ENCODE measurements at places on chromosomes 4 and X.

DNA sequence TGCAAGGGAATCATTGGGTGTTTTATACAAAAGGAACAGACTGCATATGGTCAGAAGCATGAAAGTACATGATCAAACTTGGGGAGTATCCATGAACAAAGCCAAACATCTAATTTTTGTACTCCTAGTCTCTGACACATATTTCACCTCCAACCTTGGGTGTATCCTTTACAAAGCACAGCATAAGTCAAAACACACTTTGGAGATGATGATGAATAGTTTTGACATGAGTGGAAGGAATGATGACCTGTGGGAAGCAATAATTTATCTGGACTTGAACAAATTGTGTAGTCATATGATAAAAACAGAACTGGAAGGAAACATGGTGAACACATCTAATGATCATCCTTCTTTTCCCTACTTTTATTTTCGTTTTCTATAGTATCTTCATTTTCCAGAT, 108.7 kb upstream of the PLS3 start:
- no peak for DNase-seq

DNA sequence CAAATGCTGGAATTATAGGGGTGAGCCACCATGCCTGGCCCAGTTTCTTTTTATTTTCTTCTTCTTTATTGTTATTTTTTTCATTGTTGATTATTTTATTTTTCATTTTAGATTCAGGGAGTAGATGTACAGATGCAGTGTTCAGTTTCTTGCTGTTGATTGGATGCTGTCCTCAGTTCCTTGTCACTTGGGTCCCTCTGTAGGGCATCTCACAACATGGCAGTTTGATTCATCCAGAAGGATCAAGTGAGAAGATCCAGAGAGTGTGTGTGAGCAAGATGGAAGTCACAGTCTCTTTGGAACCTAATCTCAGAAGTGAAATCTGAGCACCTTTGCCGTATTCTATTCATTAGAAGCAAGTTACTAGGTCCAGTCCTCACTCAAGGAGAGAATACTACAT, 20.9 kb downstream of the HMGB3 start:
- no peak for DNase-seq

GRCh38 chr4:150332086-150332485, 249.9 kb upstream of the MAB21L2 start:
- no peak for DNase-seq

DNA sequence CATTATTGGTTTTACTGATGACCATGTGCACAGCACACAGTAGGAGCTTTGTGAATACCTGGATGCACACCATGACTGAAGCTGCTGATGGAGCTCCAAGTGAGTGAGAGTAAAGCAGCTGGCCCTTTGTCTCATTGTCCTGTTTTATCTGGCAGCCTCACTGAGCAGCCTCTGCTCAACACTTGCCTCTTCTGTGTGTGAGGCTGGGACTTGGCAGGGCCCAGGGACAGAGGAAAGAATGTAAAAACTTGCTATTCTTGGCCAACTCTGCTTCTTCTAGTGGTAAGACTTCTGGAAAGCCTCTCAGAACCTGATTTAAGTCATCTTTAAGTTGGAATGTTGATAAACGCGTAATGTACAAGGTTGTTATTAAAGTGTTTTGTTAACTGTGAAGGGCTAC, 61.4 kb downstream of the BEX1 start:
- no peak for DNase-seq

GRCh38 chr4:80295826-80296225, 29.4 kb downstream of the FGF5 start:
- no peak for DNase-seq

DNA sequence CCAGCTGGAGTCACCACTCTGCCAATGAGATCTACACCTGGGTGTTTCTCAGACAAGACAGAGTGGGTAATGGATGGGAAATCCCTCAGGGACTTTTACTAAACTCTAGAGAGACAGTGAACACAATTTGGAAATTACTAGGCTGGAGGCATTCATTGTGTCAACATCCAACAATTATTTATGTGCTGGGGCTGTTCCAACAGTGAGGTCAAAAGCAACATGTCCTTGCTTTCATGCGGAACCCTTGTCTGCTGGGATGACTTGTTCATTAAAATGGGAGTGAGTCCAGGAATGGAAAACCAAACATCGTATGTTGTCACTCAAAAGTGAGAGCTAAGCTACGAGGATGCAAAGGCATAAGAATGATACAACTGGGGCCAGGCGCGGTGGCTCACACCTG, 54.0 kb downstream of the DRD5 start:
- no peak for DNase-seq

DNA sequence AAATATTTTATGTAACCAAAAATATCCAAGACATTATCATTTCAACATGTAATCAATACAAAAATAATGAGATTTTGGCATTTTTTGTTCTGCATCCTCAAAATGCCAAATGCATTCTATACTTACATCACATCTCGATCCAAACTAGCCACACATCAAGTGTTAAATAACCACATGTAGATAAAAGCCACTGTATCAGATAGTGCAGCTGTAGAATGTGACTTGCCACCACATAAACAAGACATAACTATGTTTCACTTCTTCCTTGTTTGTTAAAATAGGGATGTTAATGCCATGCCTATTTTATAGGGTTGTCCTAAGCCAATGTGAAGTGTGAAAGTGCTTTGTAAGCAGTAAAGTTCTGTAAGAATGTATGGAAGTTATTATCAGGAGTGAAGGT, 20.9 kb downstream of the INTS6L start:
- no peak for DNase-seq

GRCh38 chrX:71366674-71367256, 608 bp downstream of the TAF1 start:
- DNase-seq, result no peak

DNA sequence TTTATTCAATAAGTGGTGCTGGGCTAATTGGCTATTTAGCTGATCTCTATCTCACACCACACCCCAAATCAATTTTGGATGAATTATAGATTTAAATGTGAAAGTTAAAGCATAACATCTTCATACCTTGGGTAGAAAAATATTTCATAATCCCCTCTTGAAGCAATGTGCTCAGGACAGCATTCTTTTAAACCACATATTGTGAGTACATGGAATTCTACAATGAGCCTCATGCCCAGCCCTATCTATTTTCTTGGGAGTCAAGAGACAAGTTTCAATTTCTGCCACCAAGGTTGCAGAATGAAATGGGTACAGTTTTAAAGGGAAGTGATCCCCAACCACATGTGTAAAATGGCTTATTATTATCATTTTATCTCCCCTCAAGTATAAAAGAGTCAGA, 30.6 kb upstream of the GPRIN3 start:
- no peak for DNase-seq

DNA sequence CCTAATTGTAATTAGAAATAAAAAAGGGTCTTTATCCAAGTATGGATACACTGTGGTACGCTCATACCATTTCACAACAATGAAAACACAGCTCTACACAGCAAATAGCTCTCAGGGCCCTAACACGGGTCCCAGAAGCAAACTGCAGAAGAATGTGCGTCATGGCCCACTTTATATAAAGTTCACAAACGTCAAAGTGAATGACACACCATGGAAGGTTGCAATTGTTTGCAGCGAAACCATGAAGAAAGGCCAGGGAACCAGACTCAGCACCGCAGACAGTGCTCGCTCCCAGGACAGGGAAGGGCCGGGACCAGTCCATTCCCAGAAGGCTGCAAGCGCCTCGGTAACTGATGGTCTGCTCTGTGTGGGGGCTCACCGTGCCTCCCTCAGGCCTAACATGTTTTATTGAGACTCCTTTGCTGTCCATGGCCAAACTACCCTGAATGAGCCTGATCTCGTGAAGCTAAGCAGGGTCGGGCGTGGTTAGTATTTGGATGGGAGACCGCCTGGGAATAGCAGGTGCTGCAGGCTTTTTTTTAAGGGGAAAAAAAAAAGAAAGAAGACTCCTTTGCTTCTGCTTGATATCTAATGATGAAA, 47.8 kb downstream of the ACOX3 start:
- no peak for DNase-seq

GRCh38 chr4:105541420-105541819, 11.0 kb upstream of the ARHGEF38 start:
- DNase-seq, result no peak

DNA sequence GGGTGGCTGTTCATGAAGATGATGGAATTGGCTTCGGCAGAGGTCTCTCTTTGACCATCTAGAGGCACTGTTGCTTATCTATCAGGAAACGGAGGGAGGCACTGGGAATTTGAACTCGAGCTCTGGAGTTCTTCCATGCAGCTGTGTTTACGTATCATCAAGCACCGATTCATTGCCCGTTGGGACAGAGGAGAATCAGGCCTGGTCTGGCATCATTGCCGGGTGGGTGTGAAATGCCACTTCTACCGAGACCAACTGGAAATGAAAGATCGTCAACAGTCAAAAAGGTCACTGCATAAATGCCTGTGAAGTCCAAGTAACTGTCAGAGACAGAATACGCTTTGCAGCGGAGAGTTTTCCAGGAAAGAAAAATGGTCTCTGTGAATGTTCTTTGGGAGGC, 166.9 kb downstream of the ASMT start:
- no peak for DNase-seq

- DNase-seq, result no peak
These were observed 290.9 kb upstream of the TACR3 start for GRCh38 chr4:104010722-104011121.

GRCh38 chr4:81466841-81467671, 4.7 kb downstream of the RASGEF1B start:
- no peak for DNase-seq

GRCh38 chrX:130120321-130120731, 10.0 kb upstream of the ELF4 start:
- DNase-seq, result no peak

GRCh38 chrX:10622197-10622596, 1.8 kb upstream of the MID1 start:
- DNase-seq, result no peak

GRCh38 chrX:72048510-72049455, 82.9 kb downstream of the RTL5 start:
- DNase-seq, result no peak

DNA sequence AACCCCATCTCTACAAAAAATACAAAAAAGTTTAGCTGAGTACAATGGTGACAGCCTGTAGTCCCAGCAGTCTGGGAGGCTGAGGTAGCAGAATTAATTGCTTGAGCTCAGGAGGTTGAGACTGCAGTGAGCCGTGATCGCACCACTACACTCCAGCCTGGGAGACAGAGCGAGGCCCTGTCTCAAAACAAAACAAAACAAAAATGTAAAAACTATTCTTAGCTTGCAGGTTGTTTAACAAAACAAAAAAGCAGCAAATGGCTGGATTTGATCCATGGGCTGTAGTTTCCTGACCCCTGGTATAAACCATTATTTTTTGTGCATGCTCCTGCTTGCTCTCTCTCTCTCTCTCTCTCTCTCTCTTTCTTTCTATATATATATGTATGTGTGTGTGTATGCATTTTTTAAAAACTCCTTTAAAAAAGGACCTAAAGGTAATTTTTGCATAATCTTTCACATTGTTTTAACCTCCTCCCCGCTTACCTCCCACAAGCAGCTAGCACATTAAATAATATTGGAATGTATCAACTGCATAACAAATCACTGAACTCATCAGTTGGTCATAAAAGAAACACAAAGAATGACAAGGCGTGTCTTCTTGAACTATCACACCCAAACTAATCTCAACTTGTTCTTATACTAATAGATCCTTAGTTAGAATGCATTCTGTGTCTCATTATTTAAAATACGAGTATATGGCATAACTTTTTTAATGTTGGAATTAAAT, 4.8 kb downstream of the AREG start:
- no peak for DNase-seq

DNA sequence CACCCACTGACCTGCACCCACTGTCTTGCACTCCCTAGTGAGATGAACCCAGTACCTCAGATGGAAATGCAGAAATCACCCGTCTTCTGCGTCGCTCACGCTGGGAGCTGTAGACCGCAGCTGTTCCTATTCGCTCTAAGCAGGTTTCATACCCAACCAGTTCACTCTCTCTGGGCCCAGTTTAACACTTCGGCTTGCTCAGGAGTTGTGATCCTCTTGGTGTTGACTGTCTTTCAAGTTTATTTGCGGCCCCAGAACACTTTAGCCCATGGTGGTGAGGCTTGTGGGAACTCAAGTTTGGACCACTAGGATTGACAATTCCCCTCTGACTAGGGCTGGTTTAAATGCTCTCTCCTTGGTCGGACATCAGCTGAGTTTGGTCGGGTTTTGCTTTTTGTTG, 147.0 kb downstream of the DACH2 start:
- no peak for DNase-seq

- DNase-seq, result no peak
These were observed 112.3 kb downstream of the NYX start for GRCh38 chrX:41559235-41560052.

- no peak for DNase-seq
These were observed 211.9 kb upstream of the EOLA2 start for GRCh38 chrX:150150076-150150779.

GRCh38 chr4:152660526-152660925, 19.3 kb downstream of the TMEM154 start:
- no peak for DNase-seq

DNA sequence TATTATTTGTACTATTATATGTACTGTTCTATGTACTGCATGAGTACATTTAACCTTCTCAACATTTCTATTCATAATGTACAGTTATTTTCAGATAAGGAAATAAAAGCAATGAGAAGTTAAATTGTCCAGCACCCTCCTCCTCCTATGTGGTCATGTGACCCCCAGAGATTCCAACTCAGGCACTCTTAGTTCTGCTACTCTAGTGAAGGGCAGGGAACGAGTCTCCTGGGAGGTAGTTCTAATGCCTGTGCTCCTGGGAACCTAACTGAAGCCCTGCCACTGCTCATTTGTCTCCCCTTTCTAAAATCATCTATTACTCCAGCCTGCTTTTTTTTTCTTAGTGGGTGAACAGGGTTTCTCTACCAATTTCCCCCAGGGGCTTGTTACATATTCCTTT, 105.9 kb upstream of the GPRIN3 start:
- DNase-seq, result no peak

DNA sequence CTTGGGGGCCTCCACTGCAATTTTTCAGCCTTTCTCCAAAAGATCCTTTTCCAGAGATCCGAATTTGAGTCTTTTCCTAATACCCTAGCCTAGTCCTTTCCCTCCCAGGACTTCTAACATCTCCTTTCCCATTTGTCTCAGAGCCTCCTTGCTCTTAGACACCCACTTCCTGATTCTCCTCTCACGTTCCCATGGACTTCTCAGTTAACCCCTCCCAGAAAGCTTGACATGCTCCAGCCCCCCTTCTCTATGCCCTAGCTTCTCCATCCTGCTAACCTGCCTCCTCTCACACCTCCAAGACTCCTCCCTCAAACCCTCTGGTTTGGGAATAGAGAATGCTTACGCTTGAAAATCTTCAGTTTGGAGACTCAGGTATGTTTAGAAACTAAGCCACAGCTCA, 2.5 kb downstream of the UBA1 start:
- no peak for DNase-seq

DNA sequence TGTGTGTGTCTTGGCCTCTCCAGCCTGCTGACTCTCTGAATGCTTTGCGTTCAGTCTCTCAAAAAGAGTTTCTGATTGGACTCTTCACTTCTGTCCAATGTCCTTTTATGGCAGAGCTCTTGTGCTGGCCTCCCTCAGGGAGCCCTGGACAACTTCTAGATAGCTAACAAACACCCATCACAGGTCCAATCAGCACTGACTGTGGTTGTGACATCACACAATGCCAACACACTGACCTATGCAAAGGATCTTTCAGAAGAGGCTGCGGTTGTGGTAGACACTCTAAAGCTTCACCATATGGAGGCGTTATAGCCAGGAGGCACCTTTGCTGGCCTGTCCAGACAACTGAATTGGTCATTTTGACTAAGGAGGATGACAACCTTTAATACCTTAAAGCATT, 53.8 kb upstream of the LSM6 start:
- DNase-seq, result no peak
